Activated CD4-positive, alpha-beta memory T cell treated with anti-CD3 and anti-CD28 coated beads for 36 hours (primary cell): ENCODE measurements at places on chromosomes 5 and 9. TPM values are rescaled to one million over a fixed set of nuclear protein-coding genes. Genes with fewer than 3 reads are reported as not detected.

The PPP2R2B gene
- total RNA-seq: 1.0 TPM

GRCh38 chr5:1293416-1294205, 1.3 kb downstream of the TERT start:
- no peak for DNase-seq

- no peak for DNase-seq
Observed at GRCh38 chr9:100401042-100401441, 25.9 kb upstream of the MSANTD3 start.

DNA sequence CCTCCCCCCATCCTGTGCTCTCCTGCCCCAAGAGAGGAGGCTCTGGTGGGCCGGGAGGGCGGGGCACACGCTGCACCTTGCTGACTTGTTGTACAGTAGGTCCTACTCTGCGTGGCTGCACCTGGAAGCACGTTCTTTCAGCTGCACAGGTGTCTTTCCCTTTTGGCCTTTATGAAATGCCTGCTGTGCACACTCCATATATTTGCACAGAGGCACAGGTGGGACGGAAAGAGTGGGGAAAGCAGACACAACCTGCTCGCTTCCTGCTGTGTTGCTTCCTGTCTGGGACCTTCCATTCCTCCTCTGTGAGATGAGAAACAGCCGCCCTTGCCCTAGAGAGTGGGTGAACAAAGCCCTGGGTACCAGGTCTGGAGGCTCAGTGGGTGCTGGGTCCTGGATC, 4.8 kb downstream of the USP20 start:
- peak; percentile 20 for DNase-seq

DNA sequence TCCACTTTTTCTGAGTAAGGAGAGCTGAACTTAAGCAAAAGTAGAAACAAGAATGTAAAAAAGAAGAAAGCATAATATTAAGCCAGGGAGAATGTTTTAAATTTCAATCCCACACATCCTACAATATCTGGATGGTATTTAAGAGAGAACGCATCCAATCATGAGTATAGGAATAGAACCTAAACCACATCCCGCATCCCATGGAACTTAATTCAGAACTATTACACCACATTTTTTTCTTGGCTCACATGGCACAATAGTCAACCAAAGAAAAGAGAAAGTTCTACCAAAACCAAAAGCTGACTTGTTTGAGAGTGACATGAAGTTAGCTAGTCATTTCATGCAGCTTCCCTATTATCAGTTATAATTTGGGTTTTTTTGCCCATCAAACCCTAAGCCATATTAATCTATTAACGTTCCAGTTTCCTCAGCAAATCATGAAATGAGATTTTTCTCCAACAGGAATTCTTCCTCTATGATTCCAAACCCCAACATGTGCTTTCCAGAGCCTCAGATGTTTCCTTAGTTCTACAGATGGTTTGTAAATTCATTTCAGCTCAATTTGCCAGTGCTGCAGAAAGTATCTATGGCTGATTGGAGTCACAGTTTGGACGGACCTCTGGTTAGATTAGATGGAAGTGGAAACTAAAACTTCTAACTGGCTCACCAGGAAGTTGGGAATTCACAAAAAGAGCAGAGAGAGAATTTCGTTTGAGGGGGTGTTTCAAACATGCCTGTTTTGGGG, 22.5 kb downstream of the ADAMTSL1 start:
- DNase-seq: no peak

The PCDHB5 gene
- not detected for total RNA-seq

GRCh38 chr5:101677961-101678360, 618.1 kb downstream of the SLCO4C1 start:
- DNase-seq: no peak

DNA sequence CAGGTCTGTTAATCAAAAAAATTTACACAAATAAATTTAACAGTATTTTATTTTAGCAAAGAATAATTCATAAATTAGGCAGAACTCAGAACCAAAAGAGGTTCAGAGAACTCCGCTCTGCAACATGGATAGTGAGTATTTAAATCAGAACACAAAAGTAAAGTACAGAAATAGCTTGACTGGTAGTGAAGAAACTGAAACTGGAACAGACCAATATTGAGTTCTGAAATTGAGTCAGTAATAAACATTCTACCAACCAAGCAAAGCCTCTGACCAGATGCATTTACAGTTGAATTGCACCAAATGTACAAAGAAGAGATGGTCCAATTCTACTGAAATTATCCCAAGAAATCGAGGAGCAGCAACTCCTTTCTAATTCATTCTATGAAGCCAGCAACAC, 1542.8 kb downstream of the EFNA5 start:
- no peak for DNase-seq
